ENCODE measurements at places on chromosomes 16 and 17.

DNA sequence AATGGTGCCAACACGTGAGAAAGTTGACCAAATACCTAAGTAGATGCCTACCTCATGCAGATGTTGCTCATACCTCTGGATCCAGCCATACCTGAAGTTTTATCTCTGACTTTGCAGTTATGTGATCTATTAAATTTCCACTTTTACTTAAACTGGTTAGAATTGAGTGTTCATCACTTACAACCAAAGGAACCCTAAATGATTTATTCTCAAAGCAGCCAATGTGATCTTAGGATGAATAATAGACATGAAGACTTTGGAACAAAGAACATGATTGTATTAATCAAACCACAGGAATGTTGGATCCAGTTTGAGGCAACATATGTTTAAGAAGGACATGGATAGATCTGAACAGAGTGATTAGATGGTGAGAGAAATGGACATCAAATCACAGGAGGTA, 68.7 kb downstream of the IRX6 start:
- DNase-seq = no peak

- no peak for DNase-seq
These were observed 2.3 kb upstream of the PPP1R9B start for GRCh38 chr17:50152736-50153135.

GRCh38 chr17:34254146-34254545, 939 bp upstream of the CCL2 start:
- DNase-seq = no peak

DNA sequence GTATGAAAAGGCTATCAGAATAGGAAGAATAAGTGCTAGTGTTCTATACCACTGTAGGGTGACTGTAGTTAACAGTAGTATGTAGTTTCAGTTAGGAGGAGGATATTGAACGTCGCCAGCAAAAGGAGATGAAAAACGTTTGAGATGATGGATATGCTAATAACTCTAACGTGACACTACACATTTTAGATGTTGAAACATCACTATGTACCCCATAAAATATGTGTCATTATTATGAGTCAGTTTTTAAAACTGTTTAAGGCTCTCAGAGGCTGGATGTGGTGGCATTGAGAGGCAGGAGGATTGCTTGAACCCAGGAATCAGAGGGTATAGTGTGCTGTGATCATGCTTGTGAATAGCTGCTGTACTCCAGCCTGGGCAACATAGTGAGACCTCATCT, 31.8 kb downstream of the UBN1 start:
- no peak for DNase-seq

- no peak for DNase-seq
These were observed 4.7 kb downstream of the DYNC1LI2 start for GRCh38 chr16:66746682-66747081.

All from kidney epithelial cell (primary cell).